ENCODE measurements at places on chromosomes 11 and 22.
A peak's percentile ranks its signal among the peaks of the same experiment; 100 is the strongest.

GRCh38 chr22:39306456-39307361 lies 12.7 kb downstream of the RPL3 start:
- peak; percentile 79 for DNase-seq

GRCh38 chr11:69272831-69273485 lies 21.0 kb upstream of the MYEOV start:
- no peak for DNase-seq

GRCh38 chr11:67371189-67371910 lies 2.0 kb downstream of the CLCF1 start:
- DNase-seq: no peak

GRCh38 chr11:134074346-134074745 lies 5.5 kb downstream of the JAM3 start:
- no peak for DNase-seq

DNA sequence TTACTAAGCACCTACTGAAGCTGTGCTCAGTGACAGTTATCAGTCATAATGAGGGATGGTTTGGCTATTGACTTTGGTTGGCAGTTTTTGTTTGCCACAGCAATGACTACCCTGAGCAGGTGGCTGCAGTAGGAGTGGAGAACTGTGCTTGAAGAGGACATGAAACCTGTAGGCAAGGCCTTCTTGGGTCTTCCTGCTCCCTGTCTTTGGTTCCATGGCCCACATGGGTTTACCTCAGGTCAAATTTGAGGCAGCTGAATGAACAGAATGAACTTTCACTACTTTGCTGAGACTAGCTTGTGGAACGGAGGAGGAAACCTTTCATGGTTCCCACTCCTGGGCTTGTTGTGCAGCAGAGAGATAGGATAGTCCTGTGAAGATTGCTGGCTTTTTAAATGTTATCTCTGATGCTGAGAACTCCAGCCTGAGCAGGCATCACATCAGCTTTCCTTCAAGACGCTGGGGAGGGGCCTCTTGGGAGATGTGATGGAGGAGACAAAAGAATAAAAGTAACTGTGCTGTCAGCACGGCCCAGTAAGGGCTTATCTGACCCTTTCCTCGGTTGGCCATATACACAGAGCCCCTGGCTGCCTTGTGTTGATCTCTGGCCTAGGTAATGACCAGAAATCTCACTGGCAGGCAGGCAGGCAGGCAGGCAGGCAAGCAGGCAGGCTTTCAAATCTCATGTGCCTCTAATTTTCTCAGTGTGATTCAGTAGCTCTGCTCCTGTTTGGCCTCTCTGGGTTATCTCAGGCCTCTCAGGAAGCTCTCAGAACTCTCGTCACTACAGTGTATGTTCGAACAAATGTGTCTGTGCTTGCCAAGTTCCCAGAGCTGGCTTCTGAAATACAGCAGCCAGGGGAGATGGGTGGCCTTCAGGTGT lies 12.0 kb downstream of the STIM1 start:
- peak; percentile 28 for DNase-seq

DNA sequence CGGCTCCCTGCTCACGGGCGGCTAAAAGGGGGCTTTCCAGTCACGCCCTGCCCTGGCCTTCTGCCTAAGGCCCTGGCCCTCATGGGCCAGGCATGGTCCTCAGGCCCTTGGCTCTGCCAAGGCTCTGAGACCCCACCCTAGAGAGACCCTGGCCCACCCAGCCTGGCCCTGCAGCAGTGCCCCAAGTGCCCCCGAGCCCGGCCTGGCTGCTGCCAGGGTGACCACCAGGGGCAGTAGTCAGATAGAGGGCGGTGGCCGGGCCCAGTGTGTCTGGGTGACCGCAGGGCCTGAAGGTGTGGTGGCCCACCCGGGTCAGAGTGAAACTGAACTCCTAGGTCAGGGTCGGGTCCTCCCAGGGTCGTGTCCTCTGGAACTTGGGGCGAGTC lies 29.4 kb upstream of the CCDC188 start:
- no peak for DNase-seq

DNA sequence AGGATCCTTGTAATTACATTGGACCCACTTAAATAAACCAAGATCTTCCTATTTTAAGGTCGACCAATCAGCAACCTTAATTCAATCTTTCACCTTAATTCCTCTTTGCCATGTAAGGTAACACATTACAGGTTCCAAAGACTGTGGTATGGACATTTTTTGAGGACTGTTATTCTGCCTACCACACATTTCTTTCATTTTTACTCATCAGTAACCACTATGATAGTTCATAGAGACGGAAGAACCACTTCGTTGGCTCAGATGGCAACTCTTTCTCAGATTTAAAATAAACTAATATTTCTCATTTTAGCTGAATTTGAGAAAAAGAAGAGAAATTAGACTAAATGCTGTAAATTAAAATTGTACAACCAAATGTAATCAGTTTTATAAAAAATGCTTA lies 96.3 kb downstream of the PAX6 start:
- no peak for DNase-seq

GRCh38 chr22:38257181-38257580 lies 15.6 kb downstream of the TMEM184B start:
- no peak for DNase-seq

GRCh38 chr11:112685111-112685510 lies 276.1 kb upstream of the NCAM1 start:
- DNase-seq: no peak

DNA sequence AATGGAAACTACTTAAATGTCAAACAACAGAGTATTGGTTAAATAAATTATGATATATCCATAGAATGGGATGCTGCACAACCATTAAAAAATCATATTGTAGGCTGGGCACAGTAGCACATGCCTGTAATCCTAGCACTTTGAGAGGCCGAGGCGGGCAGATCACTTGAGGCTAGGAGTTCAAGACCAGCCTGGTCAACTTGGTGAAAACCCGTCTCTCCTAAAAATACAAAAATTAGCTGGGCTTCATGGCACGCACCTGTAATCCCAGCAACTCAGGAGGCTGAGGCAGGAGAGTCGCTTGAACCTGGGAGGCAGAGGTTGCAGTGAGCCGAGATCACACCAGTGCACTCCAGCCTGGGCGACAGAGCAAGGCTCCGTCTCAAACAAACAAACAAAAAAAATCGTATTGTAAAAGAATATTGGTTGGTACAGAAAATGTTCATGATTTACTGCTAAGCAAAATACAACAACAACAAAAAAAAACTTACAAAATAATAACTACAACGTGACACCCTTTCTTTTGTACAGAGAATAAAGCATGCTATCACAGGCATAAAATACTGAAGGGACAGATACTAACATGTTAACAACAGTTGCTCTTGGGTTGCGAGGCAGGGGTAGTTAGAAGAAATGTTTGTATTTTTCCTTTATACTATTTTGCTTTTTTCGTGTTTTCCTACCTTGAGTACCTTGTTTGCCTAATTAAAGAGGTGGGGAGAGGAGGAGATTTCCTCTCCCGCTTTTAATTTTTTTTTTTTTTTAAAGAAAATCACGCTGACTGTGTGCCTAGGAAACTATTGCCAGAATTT lies 21.3 kb upstream of the RRAS2 start:
- DNase-seq: no peak

GRCh38 chr11:47060807-47061206 lies 115.9 kb downstream of the ARFGAP2 start:
- no peak for DNase-seq

- DNase-seq: peak; percentile 50
These were observed at the start of gene SHISA8 for GRCh38 chr22:41915035-41915785. Gene SHISA8 (minus strand): TSS chr22:41915074. CDS start chr22:41914667, 407 bp downstream.

DNA sequence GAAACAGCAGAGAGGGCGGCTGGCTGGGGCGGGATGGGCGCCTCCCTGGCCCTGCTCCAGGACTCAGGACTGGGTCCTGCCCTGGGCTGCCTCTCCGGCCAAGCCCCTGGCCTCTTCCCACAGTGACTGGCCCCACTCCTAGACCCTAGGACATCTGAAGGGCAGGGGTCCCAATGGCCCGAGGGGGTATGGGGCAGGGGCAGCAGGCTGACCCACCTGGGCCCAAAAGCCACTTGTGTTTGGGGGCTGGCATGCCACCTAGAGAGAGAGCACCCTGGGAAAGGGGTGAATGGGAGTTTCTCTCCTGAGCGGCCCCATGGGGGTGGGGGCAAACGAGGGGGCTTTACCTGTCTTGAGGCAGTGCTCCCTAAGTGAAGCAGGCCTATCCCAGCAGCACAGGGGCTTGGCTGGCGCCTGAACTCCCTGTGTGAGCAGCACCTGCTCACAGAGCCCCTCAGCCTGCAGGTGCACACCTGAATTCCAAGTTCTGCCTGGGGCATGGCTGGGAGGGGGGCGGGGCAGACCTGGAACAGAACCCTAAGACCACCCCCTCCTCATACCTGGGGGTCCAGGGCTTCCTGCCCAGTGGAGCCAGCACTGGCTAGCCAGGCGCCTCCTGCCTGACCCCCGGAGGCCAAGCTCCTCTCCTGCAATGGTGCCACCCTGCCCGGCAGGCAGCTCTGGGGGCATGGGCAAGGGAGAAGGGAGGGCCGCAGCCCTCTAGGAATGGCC lies 16.9 kb downstream of the DUSP8 start:
- DNase-seq: no peak

DNA sequence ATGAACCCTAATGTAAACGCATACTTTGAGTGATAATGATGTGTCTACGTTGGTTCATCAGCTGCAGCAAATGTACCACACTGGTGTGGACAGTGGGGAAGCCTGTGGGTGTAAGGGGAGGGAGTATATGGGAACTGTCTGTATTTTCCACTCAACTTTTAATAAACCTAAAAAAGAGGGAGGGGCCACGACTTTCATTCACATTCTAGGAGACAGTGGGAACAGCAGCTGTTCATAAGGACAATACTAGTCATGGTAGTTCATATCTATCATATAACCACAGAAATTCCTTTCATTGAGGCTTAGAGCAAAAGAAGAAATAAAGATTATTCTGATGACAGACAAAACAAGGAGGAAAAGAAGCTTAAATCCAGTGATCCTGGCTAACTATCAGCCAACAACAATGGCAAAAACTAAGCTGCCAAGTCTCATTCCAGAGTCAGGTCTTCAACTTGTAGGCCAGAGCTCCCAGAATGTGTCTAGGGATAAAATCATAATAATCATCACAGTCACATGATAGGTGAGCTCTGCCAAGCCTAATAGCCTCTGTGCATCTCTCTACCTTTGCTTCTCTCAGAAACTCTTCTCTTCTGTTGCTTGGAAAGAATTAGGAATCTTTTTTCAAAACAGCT lies 59.4 kb upstream of the CHRM4 start:
- no peak for DNase-seq

DNA sequence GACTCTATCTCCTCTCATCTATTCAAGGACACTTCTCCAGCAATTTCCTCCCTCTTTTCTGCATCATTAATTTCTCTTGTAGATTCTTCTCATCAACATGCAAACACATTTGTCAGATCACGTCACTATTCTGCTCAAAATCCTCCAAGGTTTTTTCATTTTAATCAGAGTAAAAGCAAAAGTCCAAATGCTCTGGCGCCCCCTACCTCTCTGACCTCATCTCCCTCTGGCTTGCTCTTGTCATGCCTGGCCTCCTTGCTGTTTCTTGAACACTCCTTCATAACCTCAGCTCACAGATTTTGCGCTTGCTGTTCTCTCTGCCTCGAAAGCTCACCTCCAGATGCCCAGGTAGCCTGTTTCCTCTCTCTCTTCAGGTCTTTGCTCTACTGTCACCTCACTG lies 22.4 kb downstream of the RTCB start:
- DNase-seq: no peak

DNA sequence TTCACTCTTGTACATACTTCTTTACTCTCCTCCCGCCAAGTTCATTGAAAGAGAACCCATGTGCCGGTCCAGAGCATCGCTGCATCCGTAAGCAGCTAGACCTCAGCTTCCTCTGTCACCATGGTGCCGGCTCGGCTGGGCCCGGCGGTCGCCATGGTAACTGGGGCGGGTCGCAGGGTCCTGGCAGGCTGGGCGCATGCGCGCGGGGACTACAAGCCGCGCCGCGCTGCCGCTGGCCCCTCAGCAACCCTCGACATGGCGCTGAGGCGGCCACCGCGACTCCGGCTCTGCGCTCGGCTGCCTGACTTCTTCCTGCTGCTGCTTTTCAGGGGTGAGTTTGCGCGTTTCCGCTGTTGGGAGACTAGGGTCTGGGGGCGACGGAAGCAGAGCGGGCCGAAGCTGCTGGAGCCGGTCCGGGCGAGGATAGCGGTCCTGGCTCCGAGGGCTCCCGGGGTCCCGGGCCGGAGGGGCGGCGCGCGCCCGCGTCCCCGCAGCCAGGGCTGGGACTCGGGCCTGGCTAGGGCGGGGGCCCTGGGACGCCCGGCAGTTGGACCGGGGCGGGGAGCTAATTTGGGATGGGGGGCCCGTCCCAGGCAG lies at the start of gene JAM3:
Gene JAM3, plus strand, starts transcription at position 244 of the 597 bp plus-strand sequence. Its CDS starts 12 bp downstream, at position 256.
- DNase-seq: peak; percentile 99

DNA sequence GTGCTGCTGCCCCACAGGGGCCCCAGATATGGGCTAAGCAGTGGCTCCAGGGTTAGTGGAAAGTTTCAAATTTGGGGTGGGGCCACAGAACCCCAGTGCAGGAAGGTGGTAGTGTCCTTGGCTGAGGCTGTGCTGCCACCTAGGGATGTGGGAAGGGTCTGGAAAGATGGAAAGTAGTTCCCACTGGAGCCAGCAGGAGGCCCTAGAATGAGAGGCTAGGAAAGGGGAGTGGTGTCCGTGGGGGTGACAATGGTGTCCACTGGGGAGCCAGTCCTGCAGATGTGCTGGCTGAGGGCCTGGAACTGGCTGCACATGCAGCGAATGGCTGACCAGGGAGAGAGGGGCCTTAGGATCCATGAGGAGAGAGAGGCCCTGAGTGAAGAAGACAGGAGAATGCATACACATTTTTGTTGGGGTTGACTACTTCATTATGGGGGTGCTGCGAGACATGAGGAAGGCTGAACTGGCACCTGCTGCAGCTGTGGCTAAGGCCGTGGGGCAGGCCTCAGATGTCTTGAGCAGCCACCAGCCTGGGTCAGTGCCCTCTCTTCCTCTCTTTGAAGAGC lies 21.1 kb downstream of the RFPL3 start:
- DNase-seq: no peak

DNA sequence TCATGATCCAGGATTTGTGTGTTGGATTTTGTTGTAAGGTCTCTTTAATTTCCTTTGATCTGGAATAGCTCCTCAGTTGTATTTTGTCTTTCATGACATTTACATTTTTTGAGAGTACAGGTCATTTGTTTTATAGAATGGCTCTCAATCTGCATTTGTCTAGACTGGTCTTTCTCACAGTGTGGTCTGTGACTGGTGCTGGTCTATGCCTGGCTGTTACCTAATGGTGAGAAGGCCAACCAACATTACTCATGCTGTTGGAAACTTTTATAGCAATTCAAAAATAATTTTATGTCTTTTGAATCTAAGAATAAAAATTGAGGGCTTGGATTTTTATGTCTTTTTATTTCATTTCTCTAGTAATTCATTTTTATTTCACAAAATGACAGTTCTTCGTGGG lies 3.9 kb upstream of the NCR3LG1 start:
- no peak for DNase-seq

- peak; percentile 83 for DNase-seq
These were observed 67.1 kb upstream of the TSPAN18 start for GRCh38 chr11:44659641-44660040.

DNA sequence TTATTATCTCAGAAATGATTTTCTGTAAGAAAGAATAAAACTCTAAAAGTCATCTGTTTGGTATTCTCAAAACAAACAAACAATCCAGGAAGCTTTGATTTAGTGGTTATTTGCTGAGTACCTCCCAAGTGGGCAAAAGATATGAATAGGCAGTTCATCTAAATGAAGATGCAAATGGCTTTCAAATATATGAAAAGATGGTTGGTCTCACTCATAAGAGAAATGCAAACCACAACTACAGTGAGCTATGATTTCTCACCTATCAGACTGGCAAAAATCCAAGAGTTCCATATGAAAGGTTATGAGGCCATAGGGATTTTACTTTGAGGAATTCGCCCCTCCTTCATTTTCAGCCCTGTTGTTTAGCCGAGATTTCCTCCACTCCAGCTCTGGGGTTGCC lies 11.3 kb upstream of the P2RY2 start:
- no peak for DNase-seq

GRCh38 chr11:61969391-61969758 lies 1.9 kb upstream of the FTH1 start:
- DNase-seq: no peak
